ENCODE measurements at places on chromosomes 16 and 17. TPM values are rescaled to one million over a fixed set of nuclear protein-coding genes. Genes with fewer than 3 reads are reported as not detected.

The SAMD14 gene
- 0.11 TPM for total RNA-seq

The PKMYT1 gene
- total RNA-seq = 51.9 TPM

The CAVIN1 gene
- total RNA-seq = not detected

The CORO7 gene
- total RNA-seq = 14.1 TPM

The HASPIN gene
- total RNA-seq = 12.7 TPM

The PRAC1 gene
- 33.5 TPM for total RNA-seq

The C17orf78 gene
- not detected for total RNA-seq

The WSCD1 gene
- 56.7 TPM for total RNA-seq

The NACA2 gene
- total RNA-seq = not detected

The PLLP gene
- 1.6 TPM for total RNA-seq

Measured in PC-3 (cell line).